H7 (cell line): ENCODE measurements at places on chromosomes 6 and 20. TPM values are rescaled to one million over a fixed set of nuclear protein-coding genes. Genes with fewer than 3 reads are reported as not detected.

Gene NHLRC1
- 1.0 and 1.5 TPM in 2 replicates for total RNA-seq

GRCh38 chr20:49916146-49917002, 1.0 kb upstream of the SPATA2 start:
- DNase-seq = peak; percentile 25

- no peak for DNase-seq
These were observed 281.8 kb downstream of the GMDS start for GRCh38 chr6:1963596-1963995.

GRCh38 chr6:45132059-45132458, 196.1 kb upstream of the RUNX2 start:
- no peak for DNase-seq

Gene ANKRD66
- total RNA-seq = not detected in 2 replicates

- no peak for DNase-seq
These were observed 973.8 kb upstream of the SLC35B3 start for GRCh38 chr6:9409126-9409525.

GRCh38 chr20:56860413-56860812, 231.3 kb downstream of the TFAP2C start:
- no peak for DNase-seq

- no peak for DNase-seq
These were observed 4.4 kb upstream of the C20orf144 start for GRCh38 chr20:33657704-33658095.

Gene EBF4
- total RNA-seq = 1.1 and 2.6 TPM in 2 replicates

GRCh38 chr6:141580131-141580530, 552.6 kb upstream of the GJE1 start:
- DNase-seq = no peak

DNA sequence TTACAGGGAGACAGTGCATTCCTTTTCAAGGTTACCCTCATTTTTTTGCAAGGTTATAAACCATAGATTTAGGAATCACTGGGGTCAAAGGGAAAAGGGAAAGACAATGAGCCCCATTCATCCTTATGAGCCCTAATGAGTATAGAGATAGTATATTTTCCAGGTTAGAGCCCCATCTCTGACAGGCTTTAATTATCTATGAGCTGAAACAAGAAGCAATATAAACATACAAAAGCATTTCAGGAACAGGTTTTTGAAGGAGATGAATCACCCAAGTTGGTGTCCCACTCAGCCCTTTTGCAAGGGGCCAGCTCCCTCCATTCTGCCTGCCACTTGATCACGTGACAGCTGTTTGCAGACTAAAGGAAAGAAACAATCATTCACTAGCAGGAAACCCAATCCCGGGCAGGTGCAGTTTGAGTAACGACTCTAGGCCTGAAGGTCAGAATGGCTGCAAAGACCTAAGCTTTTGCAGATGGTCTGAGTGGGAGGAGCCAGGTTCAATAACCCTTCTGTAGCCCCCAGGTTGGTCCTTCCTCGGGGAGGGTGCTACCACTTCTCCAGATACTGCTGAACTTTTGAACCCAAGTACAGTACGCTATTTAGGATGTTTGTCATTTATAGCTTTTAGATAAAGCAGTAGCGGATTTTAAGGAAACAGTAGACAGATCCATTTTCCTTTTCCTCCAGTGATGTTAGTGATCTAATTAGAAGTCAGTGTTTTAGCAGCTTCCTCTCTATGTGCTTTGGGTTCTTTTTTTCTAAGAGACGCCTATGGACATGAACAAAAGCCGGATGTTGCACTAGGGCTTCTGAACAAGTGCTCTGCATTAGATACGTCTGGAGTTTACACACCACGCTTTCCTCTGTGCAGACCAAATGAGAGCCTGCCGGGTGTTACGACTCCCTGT, 253.2 kb downstream of the SOX4 start:
- DNase-seq = peak; percentile 56

DNA sequence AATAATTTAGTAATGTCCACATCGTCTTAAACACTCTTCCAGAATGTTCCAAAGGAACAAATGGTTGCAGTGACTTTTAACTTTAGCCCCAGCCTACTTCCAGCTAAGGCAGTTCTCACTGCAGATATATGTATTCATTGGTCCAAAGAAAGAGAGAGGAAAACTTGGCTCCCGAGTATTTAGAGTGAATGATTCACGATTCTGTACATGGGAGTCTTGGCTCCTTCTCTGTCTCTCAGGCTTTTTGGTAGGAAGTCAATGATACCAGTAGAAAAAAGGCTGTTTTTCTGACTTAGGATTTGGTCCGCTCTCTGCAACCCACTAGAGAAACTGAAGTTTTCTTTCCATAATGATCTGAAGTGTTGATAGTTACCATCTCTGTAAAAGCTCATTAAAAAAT, 38.6 kb downstream of the E2F3 start:
- no peak for DNase-seq

DNA sequence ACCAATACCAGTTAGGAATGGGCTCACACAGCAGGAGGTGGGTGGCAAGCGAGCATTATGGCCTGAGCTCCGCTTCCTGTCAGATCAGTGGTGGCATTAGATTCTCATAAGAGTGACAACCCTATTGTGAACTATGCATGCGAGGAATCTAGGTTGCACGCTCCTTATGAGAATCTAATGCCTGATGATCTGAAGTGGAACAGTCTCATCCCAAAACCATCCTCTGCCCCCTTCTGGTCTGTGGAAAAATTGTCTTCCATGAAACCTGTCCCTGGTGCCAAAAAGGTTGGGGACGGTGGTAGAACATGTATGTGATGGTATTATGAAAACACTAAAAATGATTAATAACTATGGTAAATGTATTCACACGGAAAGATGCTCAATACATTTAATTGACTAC, 99.7 kb upstream of the HIVEP1 start:
- no peak for DNase-seq

Gene BMP6
- 0.37 and 0.73 TPM in 2 replicates for total RNA-seq

DNA sequence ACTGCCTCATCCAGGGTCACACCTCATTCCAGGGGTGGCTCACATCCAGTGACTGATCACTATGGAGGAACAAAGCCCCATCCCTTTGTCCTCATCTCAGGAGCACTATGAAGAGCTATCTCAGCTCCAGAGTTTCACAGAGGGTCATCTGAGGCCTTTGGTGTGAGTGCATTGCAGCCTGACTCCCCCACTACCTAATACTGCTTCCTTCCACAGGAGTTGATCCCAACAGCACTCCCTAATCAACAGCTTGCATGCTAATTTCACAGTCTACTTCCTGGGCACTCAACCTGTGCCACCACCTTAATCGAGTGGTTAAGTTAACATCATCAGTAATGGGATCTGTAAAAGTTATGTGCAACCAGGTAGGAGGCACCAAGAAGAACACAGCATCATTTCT, 37.7 kb downstream of the F13A1 start:
- DNase-seq = no peak

GRCh38 chr20:62762376-62762775, 33.9 kb upstream of the MRGBP start:
- DNase-seq = no peak

DNA sequence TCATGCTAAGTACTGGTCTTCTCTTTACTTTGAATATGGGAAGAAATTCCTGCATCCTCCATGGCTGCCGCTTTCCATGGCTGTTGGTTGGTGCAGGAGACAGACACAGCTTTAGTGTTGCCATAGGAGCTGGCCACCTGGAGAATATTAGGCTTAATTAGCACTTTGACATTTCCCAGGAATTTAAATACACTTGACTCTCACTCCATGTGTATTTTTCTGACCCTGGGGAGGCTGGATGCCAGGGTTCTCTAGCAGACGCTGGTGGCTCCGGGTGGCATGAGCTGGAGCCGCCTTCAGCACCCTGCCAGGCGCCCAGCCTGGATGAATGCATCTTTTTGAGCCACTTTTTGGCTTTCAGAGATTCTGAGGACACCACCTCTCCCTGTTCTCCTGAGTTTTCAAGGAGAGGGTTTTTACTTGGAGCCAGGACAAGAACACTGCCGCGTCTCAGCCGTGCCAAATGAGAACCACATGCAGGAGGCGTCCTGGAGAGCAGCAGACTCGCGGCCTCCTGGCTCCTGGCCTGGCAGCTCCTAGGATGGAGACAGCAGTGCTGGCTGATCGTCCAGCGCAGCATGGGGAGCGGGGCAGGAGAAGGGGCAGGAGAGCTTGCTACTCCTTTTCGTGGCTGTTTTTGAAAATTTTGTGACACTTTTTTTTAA, 258.8 kb downstream of the SMOC2 start:
- DNase-seq = no peak

DNA sequence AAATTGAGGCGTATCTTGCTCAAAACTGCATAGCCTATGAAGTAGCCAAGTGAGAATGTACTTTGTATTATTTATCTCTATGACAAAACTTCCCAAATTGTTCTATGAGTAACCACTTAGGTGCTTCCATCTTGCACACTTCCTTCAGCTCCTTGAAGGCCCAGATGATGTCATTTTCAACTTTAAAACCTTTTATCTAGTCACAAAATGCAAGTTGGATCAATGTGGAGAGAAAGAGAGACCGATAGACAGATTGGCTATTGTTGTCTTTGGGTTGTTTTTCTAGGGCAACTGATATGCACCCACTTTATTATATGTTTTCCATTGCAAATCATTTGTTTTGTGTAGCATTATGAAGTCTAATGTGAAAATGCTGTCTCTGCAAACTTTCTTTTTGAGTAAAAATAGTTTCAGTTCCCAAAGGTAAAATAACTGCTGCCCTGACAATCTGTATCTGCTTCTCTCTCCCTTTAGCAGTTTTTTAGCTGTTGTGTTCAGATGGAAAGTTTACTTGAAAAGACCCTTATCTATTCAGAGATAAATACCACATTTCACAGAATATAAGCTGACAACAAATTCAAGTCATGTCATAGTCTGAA, 73.7 kb upstream of the CITED2 start:
- no peak for DNase-seq

DNA sequence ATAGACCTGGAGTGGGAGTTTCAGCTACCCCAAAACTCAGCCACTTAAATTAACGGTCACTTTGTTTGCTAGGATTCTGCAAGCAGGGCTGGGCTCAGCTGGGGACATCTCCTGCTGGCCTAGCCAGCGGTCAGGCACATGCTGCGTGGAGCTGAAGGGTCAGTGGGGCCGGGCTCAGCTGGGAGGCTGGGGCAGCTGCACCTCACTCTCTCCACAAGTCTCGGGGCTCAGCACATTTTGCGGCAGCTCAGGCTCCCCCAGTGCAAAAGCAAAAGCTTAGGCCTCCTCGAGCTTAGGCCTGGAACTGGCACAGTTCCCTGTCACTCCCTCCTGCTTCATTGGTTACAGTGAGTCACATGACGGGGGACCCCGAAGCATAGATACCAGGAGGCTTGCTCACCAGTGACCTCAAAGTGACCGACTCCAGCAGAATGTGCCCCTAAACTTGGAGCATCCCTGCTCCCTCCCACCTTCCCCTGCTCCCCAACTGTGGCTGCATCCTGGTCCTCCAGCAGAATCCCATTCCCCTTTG, 80.6 kb upstream of the CST7 start:
- no peak for DNase-seq

Gene EYA2
- 0.41 and 1.7 TPM in 2 replicates for total RNA-seq

Gene DLL1
- 3.4 and 7.3 TPM in 2 replicates for total RNA-seq

DNA sequence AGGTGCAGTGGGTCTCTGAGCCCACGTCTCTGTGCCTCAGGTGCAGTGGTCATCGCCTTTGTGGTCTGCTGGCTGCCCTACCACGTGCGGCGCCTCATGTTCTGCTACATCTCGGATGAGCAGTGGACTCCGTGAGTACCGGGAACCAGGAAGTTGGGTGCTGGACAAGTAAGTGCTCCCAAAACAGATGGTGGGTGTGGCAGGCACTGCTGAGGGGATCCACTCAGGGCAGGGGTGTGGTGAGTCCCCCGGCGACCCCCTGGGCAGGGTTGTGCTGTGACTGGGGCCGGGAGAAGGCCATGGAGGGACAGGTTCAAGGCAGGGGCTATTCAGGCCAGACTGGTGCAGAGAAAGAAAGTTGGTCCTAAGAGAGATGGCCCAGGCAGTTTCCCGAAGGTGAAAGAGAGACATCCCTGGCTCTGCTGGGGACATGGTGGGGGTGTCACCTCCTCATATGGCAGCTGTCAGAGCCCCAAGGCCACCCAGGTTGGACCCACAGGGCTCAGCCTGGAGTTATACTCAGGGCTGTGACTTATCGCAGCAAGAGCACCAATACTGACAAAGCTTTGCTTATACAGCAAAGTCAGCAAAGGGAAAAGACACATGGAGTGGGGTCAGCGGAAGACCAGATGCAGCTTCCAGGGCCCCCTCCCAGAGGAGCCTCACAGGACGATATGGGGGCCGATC, 37.9 kb upstream of the MRGBP start:
- no peak for DNase-seq

DNA sequence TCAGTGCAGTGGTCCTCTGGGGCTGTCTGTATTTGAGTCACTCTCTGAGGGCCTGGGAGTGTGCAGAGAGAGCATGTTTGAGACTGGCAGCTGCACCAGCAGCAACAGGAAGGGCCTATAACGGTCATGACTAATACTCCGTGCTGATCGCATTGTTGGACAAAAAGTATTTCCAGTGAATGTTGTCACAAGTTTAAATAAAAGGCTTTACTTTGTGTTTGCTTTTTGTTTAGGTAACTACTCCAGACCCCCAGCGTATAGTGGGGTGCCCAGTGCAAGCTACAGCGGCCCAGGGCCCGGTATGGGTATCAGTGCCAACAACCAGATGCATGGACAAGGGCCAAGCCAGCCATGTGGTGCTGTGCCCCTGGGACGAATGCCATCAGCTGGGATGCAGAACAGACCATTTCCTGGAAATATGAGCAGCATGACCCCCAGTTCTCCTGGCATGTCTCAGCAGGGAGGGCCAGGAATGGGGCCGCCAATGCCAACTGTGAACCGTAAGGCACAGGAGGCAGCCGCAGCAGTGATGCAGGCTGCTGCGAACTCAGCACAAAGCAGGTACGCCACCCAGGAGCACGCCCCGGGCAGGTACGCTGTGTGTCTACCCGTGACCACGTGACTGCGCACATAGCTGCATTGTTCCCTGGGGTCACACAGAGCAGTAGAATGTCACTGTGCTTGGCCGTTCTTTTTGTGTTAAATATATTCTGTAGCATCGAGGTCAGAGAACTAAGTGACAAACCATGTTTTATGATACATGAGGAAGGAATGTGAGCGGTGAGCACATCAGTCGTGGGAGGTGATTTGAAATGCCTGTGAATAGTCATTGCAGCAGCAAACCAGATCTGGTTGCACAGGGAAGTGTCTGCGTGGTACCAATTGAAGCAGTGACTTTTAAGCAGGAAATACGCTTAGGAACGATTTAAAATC, 174.7 kb downstream of the TMEM242 start:
- DNase-seq = no peak

DNA sequence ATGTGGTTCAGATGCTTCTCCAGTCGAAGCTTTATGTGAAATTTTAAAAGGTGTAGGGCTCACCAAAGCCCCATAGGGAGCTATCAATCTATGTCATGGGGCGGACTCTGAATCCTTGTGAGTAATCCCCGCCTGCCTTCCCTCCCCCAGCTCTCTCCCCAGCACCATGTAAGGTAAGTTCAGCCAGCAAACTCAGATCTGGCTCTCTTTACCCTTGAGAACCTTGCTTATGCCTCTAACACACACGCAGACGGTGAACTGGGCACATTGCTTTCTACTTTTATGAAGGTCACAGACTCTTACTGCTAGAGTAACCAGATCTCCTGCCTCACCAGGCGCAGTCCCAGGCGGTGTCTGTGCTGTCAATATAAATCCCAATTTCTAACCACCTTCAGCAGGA, 82.6 kb upstream of the CNKSR3 start:
- no peak for DNase-seq

Gene ZNF311
- total RNA-seq = 1.4 and 2.8 TPM in 2 replicates

- DNase-seq = peak; percentile 70
These were observed 68.0 kb downstream of the BMP7 start for GRCh38 chr20:57198132-57199072.

GRCh38 chr6:105757512-105758200, 328.5 kb upstream of the PRDM1 start:
- no peak for DNase-seq
